GM13976 (cell line): ENCODE measurements at places on chromosomes 4 and X.

DNA sequence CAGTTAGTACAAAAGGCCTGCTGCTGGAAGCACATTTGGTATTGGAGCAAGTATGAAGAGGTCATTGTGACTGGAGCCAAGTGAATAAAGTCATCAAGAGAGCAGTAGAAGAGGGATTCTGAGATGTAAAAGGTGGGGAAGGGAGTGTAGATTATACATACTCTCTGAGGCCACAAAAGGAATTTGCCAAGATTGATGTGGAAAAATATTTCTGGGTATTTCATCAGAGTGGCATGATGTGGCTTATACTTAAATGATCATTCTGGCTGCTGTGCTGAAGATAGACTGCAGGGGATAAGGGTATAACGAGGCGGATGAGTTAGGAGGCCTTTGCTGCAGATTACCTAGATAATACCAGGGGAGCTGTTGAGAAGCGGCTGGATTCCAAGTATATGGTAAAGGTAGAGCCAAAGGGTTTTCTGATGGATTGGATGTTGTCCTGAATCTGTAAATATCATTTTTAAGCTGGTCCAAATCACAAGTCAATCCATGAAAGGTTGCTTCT lies 231.8 kb upstream of the AGA start:
- no peak for DNase-seq

DNA sequence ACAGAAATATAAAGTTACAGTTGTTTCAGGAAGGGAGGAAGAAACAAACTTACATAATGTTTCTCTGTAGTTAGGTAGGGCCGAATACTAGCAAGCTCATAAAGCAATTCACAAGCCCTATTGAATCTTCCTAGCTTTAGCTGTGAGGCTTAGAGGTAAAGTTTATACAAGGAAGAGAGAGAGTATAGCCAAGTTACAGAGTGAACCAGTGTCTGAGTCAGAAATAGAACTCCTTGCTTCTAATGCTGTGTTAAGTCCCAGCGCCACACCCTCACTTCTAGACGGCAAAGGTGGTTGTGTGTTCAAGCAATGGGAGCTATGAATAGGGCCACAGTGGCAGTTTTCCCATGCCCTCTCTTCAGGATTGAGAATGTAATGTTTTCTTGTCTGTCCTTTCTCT lies 6.1 kb downstream of the LPAR4 start:
- DNase-seq: no peak

- no peak for DNase-seq
Measured at GRCh38 chr4:147730333-147730732, 1.6 kb upstream of the ARHGAP10 start.

GRCh38 chr4:27088491-27088890 lies 227.8 kb downstream of the STIM2 start:
- no peak for DNase-seq

DNA sequence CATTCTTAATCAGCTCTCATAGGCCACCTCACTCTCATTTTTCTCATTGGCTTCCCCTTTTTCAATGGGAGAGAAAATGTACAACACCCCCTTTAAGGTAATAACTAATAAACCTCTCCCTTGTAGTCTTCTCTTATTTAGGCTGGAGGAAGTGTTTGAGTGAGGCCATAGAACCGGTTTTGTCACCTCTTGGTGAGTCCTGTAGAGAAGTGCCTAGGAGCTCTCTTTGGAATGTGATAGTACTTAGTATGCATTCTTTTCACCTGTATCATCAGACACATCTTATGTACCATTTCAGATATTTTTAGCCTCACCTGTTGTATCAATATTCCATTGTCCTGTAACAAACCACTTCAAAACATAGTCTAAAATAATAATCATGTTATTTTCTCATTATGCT lies 3.5 kb upstream of the TAB3 start:
- no peak for DNase-seq

- no peak for DNase-seq
Measured at GRCh38 chr4:138992676-138993075, 22.9 kb upstream of the NOCT start.

GRCh38 chr4:11404431-11404830 lies 24.3 kb downstream of the HS3ST1 start:
- DNase-seq: no peak

GRCh38 chrX:138853936-138854335 lies 142.4 kb upstream of the FGF13 start:
- no peak for DNase-seq

DNA sequence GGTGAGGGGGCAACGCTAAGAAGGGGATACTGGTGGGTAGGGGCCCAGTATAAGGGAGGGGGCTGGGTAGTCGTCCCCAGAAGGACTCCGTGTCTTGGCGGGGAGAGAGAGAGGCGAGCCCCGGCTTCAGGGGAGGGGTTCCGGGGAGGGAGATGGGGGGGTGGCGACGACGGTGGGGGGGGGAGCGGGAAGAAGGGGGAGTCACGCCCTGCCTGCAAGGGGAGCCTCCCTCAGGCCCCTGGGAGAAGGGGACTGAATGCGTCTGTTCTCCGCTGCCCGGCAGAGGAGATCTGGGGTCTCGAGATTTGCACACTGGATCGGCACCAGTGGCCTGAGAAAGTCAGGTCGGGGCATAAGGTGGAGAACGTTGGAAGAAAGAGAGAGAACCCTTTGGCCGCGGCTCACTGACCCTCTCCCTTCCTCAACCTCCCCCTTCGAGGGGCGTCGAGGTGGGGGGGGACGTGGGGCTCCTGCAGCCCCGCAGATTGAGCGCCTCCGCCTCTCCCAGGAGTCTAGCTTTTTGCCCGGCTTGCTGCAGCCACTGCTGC lies 609 bp upstream of the BCORL1 start:
- no peak for DNase-seq

- no peak for DNase-seq
Measured at GRCh38 chr4:55756208-55756607, 63.4 kb upstream of the EXOC1L start.

- DNase-seq: no peak
Measured at GRCh38 chrX:136310411-136310810, 9.6 kb downstream of the ADGRG4 start.

DNA sequence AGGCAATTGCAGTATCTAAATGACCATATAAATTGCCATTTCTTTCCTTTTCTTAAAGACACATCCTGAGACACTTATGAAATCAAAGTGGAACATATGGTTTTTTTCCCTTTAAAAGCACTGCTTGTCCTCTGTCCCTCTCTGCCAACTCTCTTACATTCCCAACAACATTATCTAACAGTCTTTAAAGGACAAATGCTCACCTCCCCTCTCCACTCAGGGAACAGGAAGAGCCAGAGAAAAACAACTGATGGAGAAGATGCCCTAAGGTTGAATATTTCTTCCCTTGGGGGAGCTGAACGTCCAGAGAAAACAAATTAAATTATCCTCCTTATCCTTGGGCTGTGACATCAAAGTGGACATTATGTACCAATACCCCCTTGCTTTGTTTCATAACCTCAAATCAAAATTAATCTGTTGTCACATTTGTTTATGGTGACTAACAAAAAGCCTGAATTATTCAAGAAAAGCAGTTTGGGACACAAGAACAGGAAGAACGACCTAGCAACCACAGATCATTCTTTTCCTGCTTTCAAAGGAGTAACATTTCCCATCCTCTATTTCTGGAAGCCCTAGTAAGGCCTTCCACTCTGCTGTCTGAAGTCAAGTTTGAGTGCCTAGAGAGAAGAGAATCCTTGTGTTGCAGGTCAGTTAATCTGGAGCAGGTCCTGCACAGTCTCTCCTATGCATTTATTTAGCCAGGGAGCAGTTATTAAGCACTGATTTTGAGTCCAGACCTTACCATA lies 52.6 kb upstream of the PAGE1 start:
- DNase-seq: no peak

DNA sequence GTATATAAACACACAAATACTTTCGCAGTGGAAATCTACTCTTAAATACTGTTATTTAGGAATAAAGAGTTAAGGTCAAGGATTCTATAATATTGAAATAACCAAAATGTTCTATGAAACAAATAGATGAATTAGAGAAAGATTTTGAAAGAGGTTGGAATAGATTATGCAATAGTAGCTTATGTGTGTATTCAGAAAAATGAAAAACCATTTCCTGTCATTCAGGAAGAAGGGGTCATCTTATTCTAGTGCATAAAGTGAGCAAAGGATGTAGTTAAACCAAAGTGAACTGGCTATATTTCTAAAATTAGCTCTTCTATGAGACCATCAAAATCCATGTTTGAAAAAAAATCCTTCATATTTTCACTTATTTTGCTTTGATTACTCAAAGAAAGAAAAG lies 30.0 kb upstream of the MYOZ2 start:
- DNase-seq: no peak

DNA sequence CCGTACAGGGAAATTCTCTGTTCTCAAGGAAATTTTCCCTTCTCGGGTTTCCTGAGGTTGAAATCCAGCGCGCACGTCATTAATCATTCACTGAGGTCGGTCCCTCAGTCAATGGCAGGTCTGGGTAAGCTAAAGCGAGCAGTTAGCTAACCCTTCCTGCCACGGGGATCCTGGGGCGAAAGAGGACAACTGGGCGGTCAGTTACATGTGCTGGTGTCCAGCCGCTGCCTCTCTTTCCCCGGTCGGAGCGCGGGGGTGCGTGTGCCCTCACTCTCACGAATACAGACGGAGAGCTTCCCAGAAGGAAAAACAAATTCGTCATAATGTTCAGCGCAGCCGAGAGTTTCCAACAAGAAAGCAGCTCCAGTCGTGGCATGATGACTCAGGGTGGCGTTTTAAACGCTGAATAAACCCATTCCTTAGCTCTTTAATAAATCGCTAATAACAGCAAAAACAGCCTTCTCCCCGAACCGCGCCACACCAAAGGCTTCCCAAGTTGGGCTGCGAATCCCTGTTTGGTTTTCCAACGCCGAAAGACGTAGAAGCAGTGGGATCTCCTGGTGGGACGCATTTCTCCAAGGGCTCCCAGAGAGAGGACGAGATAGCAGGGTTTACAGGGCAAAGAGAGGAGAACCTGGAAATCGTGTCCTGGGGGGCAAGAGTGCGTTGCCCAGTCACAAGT lies 752 bp upstream of the FGF5 start:
- DNase-seq: peak; percentile 13

- no peak for DNase-seq
Measured at GRCh38 chr4:169080981-169081380, 70.9 kb upstream of the CBR4 start.

DNA sequence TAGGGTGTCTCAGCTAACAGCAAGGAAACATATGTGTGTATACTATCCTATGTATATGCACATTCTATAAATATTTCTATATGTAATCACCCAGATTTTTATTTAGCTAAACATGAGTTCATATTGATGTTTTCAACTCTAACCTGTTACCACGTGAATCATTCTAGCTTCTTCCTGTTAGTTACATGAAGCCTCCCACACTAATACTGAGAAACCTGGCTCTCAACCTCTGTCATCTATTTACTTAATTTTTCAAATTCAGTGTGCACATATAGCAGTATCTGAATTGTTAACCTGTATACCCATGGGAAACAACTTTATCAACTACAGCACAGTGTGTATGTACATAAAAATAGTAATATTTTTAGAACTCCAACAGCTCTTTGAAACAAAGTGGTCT lies 57.3 kb downstream of the KLF8 start:
- DNase-seq: no peak

GRCh38 chr4:185786422-185786821 lies 25.6 kb downstream of the SORBS2 start:
- DNase-seq: no peak

DNA sequence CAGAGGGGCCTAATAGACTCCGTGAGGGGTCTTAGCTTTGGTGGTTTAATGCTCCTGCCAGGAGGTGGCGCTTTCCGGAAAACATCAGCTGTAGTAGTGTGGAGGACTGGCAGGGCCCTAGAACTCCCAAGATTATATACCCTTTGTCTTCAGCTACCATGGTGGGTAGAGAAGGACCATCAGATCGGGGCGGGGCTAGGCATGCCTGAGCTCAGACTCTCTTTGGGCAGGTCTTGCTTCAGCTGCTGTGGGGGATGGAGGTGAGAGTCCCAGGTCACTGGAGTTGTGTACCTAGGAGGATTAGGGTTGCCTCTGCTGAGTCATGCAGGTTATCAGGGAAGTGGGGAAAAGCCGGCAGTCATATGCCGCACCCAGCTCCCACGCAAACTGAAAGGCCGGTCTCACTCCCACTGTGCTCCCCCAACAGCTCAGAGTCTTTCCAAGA lies 63.0 kb upstream of the AGA start:
- no peak for DNase-seq

GRCh38 chr4:155164718-155165117 lies 43.7 kb upstream of the NPY2R start:
- DNase-seq: no peak

GRCh38 chr4:173214231-173214630 lies 45.6 kb downstream of the GALNT7 start:
- DNase-seq: no peak

DNA sequence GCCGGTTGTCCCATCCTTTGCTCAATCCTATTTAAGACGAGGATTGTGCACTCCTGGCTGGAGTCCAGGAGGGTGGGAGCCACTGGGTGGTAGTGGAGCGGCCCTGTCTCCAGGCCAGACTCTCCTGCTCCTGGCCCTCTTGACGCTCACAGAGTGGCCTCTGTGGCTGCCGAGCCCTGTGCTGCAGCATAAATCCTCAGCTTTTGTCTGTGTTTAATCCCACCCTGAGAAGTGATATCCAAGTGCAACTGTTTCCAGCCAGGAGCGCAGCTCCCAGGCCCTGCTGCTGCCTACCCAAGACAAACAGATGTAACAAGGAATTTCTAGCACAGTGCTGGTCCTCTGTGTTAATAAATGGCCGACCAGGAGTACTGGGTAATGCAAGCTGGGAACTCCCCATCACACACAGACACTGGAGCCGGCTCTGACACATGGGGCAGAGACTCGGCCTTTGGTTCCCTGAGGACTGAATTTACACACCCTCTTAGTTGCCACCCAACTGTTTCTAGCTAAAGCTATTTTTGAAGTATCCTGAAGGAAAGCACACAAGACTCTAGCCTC lies 85.3 kb downstream of the GATB start:
- no peak for DNase-seq
